ENCODE measurements at places on chromosomes 5 and 9.

GRCh38 chr5:66207800-66208561 is 63.9 kb downstream of the SREK1 start:
- DNase-seq: no peak

- DNase-seq: no peak
Measured at GRCh38 chr5:150469718-150470469, 20.4 kb upstream of the RPS14 start.

DNA sequence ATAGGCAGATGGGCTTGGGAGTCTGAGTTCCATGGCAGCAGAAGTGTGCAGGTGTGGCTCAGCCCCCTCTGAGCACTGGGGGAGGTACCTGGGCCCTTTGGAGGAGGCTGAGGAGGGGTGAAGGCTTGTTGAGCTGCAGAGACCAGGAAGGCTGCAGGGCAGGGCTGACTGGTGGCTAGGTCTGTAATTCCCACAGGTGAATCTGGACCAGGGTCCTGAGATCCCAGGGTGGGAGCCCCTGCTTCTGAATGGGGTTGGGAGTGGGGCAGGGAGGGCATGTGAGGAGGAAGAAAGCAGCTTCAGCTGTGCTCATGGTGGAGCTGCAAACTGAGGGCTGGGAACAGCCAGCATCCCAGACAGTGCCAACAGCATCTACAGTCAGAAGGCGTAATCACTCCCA is 111.1 kb downstream of the CACNA1B start:
- no peak for DNase-seq

- no peak for DNase-seq
Measured at GRCh38 chr5:151156507-151157420, 815 bp downstream of the ANXA6 start.

DNA sequence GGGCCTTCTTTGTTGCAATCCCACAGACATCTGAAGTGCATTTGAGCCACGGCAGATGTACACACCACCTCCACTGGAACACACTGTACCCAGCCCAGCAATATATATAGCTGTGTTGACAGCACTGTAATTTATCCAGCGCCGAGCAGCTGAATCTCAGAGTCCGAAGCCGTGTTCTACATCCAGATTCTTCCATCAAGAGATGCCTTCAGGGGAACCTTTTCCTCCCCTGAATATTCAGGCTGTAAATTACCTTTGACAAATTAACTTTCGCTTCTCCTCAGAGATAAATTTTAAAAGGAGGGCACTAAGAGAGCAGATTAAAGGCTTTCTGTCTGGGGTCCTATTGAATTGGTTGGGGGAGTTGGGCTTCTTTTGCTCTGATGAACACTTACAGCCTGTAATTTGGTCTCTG is 76.4 kb downstream of the ROR2 start:
- DNase-seq: no peak

GRCh38 chr5:54024466-54024865 is 285.9 kb downstream of the ARL15 start:
- DNase-seq: no peak

DNA sequence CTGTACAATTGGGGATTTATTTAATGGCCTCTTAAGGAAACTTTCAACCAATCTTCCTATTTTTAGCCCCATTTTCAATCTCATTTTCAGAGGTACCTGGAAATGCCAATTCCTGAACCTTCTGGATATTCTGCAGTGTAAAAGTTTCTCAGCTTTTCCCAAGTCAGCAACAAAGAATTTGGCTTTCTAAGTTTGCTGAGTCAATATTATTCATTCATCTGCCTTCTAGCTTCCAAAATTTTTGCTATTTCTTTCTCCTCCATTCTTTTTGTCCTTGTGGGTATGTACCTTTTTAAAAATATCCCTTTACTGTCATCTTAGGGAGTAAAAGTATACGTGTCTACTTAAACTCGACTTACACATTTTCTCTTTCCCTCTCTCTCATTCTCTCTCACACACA is 25.7 kb downstream of the CETN3 start:
- DNase-seq: no peak

DNA sequence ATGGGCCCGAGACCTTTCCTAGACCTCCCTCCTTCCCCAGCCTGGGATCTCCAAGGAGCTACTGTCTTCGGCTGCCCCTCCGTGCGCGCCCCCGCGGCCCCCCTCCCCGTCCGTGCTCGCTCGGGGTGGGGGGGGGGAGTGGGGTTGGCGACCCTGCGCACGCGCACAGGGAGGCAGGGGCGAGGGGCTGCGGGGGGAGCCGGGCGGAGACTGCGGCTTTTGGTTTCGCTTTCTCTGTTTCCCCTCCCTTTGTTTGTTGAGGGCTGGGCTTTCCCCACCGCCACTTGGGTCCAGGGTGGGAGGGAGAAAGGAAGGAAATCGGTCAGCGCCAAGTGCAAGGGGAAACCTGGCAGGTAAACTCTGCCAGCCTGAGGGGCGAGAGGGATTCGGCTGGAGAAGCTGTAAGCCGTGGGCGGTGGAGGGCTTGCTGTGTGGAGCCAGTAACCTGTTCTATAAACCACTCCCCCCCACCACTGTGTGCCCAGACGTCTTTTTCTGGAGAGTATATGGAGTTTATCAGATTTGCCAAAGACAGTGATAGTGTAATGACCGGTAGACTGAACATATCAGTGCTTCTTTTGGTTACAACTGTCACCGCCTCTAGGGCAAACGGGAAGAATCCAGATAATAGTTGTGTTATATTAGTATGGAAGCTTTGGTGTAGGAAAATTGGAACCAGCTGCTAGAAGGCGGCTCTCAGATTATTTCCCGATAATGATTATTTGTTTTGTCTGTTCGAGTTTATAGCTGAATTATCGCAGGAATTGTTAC is 684 bp downstream of the DNAJA1 start:
- peak; percentile 56 for DNase-seq

GRCh38 chr5:95822542-95823181 is at the start of gene GLRX:
Gene GLRX, minus strand, starts transcription at chr5:95822726. Its CDS starts 64 bp downstream, at chr5:95822662.
- peak; percentile 21 for DNase-seq

DNA sequence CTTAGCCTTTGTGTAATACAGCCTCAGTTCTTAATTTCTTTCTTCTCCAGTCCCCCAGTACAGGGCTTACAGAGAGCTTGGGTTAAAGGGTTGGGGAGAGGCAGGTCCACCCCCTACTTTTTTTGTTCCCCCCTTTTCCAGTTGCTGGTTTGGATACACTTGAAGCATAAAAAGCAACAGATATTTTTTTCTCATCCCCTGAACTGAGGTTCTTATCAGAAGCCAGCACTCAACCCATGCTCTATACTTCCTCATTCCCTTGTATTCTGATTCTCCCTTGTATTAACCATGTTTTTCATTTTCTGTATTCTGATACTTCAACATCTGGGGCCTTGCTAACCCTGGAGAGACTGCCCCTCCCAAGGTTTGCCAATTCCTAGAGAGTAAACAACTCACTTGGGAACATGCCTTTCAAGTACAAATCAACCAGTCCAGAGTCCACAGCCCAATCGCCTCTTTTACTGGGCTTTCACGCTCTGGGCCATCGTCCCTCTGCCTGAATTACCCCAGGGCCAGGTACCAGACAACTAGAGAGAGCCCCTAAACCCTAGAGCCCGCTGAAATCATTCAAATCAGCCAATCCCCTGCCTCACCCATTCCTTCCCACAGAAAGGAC is 333.4 kb upstream of the PUM3 start:
- no peak for DNase-seq

DNA sequence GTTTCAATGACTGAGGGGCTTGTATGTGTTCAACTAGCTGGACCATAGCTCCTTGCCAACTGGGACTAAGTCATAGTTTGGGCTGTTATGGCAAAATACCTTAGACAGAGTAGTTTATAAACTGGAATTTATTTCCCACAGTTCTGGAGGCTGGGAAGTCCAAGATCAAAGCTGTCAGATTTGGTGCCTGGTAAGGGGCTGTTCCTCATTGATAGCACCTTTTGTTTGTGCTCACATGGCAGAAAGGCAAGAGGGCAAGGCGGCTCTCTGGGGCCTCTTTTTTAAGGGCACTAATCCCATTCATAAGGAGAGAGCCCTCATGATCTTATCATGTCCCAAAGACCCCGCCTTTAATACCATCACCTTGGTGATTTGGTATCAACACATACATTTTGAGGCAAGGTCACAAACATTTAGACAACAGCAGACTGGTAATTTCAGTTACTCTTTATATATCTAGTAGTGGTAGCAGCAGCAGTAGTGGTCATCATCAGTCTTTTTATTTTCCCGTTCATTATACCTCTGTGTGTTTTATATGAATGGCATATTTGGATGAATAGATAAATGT is 477.0 kb downstream of the CCDC171 start:
- DNase-seq: no peak

DNA sequence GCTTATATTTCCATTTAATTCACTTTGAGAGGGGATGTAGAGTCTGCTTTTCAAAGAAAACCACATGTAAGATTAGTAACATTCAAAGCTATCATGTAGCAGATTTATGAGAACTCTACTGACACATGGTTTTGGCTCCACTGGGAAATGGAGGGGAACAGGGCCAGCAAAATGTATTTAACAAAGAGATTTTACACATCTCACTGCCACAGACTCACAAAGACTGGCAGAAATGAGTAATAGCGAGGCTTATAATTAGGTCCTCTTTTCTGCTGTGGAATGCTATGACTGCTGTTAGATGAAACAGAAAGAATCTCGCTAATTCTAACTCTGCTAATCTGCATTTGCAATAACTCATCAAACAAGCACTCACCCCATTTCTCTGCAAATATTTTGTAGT is 4.5 kb downstream of the DAP start:
- no peak for DNase-seq

- DNase-seq: no peak
Measured at GRCh38 chr5:87229780-87230179, 37.9 kb upstream of the RASA1 start.

DNA sequence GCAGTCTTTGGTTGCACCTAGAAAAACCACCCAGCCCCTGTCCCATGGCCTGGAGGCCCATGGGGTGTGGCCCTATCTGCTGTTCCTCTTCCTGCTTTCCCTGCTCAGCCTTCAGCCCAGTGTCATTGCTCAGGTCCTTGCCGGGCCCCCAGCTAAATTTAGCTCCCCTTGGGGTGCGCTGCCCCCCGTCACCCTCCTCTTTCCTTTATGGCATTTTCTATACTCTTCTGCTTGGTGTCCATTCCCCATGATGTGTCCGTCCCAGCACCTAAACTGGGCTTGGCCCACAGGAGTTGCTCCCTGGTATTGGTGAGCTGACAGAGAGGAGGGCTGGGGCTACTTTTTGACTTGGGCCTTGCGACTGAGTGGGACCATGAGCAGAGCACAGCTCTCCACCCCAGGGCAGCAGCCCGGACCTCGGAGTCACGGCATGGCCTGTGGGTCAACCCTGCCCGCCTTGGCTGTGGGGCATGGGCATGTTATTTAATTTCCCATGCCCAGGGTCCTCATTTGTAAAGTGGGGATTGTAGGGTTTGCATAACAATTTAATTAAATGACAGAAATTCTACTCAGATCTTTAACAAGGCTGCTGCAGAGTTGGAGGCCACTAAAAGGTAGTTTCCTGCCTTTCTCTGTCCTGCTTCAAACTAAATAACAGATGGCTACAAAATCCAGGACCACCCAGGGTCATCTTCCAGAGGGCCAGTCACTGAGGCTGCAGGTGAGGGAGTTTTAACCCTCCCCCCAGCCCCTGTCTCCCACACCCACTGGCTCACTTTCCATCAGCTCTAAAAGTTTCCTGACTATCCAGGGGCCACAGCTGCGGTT is 98.2 kb downstream of the DAP start:
- DNase-seq: no peak

DNA sequence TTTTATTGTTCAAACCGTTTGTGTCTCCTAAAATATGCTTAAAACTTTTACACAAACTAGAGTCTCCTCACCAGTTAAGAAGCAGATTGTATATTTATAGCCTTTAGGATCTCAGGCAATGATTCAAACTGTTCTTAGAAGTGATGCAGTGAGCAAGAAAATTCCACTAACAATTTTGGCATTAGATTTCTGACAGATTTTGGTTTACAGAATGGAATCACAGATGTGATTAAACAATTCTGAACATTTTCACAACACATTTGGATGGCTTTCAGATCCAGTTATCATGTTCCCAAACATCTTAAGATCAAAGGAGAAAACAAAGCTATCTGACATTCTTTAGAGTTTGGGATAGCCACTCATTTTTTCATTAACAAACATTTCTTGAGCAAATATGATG is 181.7 kb upstream of the RIOK2 start:
- DNase-seq: no peak

DNA sequence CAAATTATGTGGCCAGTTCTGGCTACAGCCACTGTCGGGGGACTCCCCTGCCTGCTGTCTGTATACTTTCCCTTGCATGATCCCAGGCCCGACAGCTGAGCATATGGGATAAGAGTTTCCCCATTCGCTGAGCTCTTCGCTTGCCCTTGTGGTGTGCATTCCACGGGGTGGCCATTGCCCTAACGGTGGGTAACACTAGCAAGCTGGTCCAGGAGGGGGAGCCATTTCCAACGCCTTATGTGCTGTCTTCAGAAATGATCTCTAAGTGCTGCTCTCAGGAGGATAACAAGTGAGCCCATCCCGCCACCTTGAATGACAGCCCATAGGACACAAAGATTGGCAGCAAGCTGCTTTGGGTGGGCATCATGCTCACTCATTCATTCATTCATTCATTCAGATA is 190.9 kb downstream of the FSTL4 start:
- no peak for DNase-seq

DNA sequence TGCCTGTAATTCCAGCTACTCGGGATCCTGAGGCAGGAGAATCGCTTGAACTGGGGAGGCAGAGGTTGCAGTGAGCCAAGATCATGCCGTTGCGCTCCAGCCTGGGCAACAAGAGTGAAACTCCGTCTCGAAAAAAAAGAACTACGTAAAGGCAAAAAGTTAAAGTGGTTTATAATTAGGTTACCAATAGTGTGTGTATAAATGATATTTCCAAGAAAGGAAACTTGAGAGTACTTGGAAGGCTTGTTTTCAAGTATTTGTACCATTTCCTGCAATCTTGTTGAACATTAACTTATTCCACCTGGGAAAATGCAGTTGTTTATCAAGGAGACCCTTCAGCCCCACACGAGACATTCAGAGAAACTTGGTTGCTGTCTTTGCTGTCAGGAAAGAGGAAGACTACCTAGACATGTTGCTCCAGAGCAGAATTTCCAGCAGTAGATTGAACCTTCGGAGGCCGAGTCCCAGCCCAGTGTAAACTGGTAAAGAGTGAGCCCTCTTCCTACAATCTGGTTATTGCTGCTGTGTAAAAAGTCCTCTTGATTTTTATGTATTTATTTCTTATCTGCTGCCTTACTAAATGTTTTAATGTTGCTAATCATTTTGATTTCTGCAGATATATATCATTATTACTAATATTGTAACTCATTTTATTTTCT is 30.1 kb downstream of the STXBP1 start:
- DNase-seq: no peak

DNA sequence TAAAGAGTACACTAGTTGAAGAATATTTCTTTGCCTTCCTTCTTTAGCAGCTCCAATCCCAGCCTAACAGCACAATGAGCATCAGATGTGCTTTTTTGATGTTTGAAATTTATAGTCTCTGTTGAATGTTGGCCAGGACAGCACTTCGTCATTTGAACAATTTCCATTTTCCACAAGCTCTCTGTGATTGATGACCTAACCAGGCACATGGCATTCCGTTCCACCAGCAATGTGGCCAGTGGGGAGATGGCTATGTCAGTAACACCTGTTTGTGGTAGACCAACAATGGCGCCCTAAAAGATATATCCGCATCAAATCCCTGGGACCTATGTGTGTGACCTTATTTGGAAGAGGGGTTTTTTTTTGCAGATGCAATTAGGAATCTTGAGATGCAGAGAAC is 66.8 kb downstream of the PALM2AKAP2 start:
- no peak for DNase-seq

GRCh38 chr9:79395228-79395627 is 176.5 kb upstream of the TLE4 start:
- no peak for DNase-seq

- DNase-seq: no peak
Measured at GRCh38 chr9:113660196-113660595, 196.7 kb downstream of the RGS3 start.
